ENCODE measurements at places on chromosomes 5 and 9. TPM values are rescaled to one million over a fixed set of nuclear protein-coding genes. Genes with fewer than 3 reads are reported as not detected.

The RLN2 gene
- 0.52 TPM for total RNA-seq

The IFNA2 gene
- not detected for total RNA-seq

DNA sequence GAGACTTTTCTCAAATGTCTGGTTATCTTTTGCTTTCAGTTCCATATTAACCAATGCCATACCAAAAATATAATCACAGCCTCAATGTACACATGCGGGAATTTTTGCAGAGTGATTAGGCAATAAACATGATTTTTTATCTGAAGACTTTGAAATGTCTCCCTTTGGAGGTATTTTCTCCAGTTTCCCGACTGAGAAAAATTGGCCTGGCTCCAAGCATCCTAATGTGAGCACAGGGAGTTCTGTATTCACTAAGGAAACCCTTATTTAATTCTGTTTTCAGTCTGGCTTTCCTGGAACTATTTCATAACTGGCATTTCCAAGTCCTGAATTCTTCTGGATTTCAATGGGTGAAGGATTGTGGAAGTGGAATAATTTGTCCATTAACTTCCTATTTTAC lies 8.5 kb downstream of the HCN1 start:
- H3K4me3 ChIP-seq = no peak overlapping the region
- H3K36me3 ChIP-seq = no peaks in the 10 kb centered on the region
- H3K27me3 ChIP-seq = no peaks in the 10 kb centered on the region
- H3K4me1 ChIP-seq = no peaks in the 10 kb centered on the region
- no peak overlapping the region for H3K27ac ChIP-seq

- no peaks in the 10 kb centered on the region for H3K27me3 ChIP-seq
- no peaks in the 10 kb centered on the region for H3K4me1 ChIP-seq
Observed at GRCh38 chr9:16598316-16598715, 272.2 kb downstream of the BNC2 start.

DNA sequence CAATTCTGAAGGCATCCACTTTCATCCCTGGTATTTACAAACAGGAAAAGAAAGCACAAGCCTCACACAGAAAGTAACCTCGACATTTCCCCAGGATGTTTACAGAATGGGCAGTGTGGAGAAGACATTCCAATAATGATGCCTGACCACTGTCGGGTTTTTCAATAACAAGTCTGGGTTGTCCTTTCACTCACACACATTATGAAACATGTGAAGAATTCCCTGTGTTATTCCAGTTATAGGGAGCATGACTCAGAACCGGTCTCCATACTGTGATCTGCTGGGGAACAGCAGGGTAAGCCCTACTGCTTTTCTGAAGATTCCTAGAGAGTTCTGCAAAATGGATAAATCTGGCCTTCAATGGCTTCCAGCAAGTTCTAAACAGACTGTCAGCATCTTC lies 155.3 kb downstream of the ADAMTS12 start:
- peak overlapping the region; percentile 62 for H3K27ac ChIP-seq
- peak; percentile 94 for DNase-seq
- no peaks in the 10 kb centered on the region for H3K27me3 ChIP-seq
- no peak overlapping the region for H3K4me3 ChIP-seq
- H3K4me1 ChIP-seq = peaks cover 34% of the 10 kb centered on the region

- peak within 1 kb of the TSS; percentile 39 for H3K4me3 ChIP-seq
- H3K27ac ChIP-seq = no peak within 1 kb of the TSS
- no peaks in the 10 kb centered on the region for H3K4me1 ChIP-seq
- H3K27me3 ChIP-seq = peaks cover 39% of the 10 kb centered on the region
Observed at GRCh38 chr5:178590141-178590923, at the start of gene COL23A1. Gene COL23A1, minus strand, starts transcription at chr5:178590393.

DNA sequence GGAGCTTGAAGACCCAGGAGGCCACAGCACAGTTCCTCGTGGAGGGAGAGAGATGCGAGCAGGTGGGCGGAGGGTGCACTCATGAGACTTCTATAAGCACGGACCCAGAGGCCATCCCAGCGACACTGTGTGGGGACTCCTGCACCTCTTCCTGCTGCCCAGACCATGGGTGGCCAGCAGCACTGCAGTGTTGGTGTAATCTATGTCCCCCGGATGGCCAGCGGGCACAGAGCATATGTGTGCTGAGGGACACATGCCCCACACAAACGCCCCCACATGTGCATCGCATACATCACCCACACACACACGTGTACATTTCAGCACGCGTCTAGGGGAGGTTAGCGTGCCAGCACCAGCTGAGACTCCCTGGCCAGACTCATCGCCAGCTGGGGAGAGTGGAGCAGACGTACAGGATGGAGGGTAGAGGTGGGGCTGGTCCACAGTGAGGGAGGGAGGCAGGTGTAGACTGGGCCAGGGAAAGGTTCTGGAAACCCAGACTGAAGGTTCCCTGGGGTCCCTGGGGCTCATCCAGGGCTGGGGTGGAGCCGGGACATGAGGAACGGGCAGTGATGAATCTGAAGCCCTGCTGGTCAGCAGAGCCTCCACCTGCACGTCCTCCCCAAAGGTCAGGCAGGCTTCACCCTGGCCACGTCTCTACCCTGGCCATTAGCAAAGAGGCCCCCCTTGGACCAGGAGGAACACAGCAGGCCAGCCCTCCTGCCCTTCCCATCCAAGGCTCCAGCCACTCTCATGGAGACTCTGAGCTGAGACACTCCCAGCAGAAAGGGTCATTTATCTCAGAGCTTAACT lies 27.6 kb downstream of the ADAMTS2 start:
- no peak overlapping the region for H3K27ac ChIP-seq
- DNase-seq = no peak
- H3K4me3 ChIP-seq = no peak overlapping the region
- H3K4me1 ChIP-seq = peaks cover 5% of the 10 kb centered on the region

- peaks cover 45% of the 10 kb centered on the region for H3K4me1 ChIP-seq
- H3K4me3 ChIP-seq = no peak overlapping the region
- H3K27ac ChIP-seq = peak overlapping the region; percentile 31
Observed at GRCh38 chr9:16516891-16517290, 353.6 kb downstream of the BNC2 start.

GRCh38 chr5:155402927-155403640 lies 389.5 kb downstream of the KIF4B start:
- no peaks in the 10 kb centered on the region for H3K27me3 ChIP-seq
- no peaks in the 10 kb centered on the region for H3K36me3 ChIP-seq
- no peak overlapping the region for H3K27ac ChIP-seq
- H3K4me3 ChIP-seq = no peak overlapping the region

DNA sequence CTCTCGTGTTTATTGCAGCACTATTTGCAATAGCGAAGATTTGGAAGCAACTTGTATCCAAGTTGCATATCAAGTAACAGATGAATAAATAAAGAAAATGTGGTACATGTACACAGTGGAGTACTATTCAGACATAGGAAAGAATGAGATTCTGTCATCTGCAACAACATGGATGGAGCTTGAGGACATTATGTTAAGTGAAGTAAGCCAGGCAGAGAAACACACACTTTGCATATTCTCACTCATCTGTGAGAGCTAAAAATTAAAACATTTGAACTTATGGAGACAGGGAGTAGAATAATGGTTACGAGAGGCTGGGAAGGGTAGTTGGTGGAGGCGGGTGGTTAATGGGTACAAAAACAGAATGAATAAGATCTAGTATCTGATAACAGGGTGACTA lies 56.3 kb downstream of the COX7C start:
- no peak for DNase-seq
- H3K4me1 ChIP-seq = no peaks in the 10 kb centered on the region
- no peak overlapping the region for H3K4me3 ChIP-seq

- H3K27ac ChIP-seq = no peak overlapping the region
- H3K4me1 ChIP-seq = no peaks in the 10 kb centered on the region
- no peak overlapping the region for H3K4me3 ChIP-seq
Observed at GRCh38 chr5:180180421-180180820, 28.6 kb downstream of the RASGEF1C start.

GRCh38 chr5:174327317-174327864 lies 281.9 kb downstream of the NSG2 start:
- H3K4me3 ChIP-seq = no peak overlapping the region
- H3K36me3 ChIP-seq = no peaks in the 10 kb centered on the region
- peaks cover 12% of the 10 kb centered on the region for H3K4me1 ChIP-seq

The F2RL2 gene
- 26.0 TPM for total RNA-seq

DNA sequence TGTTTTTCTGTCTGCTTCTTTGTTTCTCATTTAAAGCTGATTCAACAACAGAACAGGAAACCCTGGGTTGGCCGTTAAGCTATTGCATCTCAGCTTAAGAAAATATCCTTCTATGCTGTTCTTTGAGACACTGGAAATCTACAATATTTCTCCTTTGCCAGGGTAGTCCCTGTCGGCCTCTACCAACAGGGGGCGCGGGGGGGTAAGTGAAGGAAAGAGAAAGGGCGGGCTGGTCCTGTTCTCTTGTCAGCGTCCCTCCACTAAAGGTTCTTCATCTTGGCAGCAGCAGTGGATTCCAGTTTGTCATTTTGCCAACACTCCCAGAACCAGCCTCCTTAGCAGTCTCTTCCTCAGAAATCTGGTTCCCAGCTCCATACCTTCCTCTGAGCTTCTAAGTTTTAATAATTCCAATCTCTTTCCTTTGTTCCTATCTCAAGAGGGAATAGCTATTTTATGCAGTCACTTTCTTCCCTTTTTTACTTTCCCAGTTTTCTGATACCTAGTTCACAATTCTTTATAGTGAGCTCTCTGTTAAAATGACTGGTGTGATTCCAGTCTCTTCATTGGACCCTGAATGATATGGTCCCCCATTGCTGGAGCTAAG lies 222.3 kb downstream of the GLIS3 start:
- no peaks in the 10 kb centered on the region for H3K36me3 ChIP-seq
- H3K27ac ChIP-seq = peak overlapping the region; percentile 14
- H3K27me3 ChIP-seq = no peaks in the 10 kb centered on the region
- no peak overlapping the region for H3K4me3 ChIP-seq
- DNase-seq = peak; percentile 61

DNA sequence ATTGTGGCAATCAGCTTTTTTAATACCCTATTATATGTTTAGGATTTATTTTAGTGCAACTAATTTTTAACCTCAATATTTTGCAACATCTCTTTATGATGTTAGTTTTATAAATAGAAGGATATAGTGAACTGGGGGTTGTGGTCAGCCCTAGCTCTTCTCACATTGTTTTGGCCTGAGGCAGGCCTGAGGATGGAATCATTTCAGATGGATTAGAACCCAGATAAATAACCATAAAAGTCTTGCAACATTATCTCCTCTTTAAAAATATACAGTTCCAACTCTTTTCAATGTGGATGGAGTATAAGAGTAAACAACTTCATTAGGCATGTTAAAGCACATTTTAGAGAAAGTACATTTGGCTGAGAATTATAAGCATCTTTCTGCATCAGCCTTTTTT lies 522.7 kb downstream of the NR2F1-AS1 start:
- no peaks in the 10 kb centered on the region for H3K27me3 ChIP-seq
- H3K4me1 ChIP-seq = no peaks in the 10 kb centered on the region
- no peak overlapping the region for H3K27ac ChIP-seq

The PKD2L2 gene
- not detected for total RNA-seq

The EPB41L4B gene
- total RNA-seq = 2.0 TPM

DNA sequence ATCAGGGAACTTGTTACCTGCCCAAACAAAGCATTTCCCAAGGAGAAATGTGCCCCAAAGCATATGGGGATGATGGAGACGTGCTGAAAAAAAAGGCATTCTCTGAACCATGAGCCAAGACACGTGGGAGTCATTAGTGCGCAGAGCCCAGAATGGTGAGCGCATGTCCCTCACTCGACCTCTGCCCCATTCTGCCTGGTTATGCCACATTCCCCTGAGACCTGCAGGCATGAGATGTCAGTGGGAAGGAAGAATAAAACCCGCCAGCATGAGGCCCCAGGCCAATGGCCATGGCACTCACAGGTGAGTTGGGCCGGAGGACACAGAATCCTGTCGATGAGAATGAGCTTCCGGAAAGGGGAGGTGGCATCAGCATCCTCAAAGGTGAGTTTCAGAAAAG lies 228.9 kb downstream of the CDK5RAP2 start:
- H3K27ac ChIP-seq = no peak overlapping the region
- H3K36me3 ChIP-seq = no peaks in the 10 kb centered on the region
- no peak for DNase-seq
- no peak overlapping the region for H3K4me3 ChIP-seq
- no peaks in the 10 kb centered on the region for H3K27me3 ChIP-seq
- no peaks in the 10 kb centered on the region for H3K4me1 ChIP-seq

The PCDHA2 gene
- 2.5 TPM for total RNA-seq

DNA sequence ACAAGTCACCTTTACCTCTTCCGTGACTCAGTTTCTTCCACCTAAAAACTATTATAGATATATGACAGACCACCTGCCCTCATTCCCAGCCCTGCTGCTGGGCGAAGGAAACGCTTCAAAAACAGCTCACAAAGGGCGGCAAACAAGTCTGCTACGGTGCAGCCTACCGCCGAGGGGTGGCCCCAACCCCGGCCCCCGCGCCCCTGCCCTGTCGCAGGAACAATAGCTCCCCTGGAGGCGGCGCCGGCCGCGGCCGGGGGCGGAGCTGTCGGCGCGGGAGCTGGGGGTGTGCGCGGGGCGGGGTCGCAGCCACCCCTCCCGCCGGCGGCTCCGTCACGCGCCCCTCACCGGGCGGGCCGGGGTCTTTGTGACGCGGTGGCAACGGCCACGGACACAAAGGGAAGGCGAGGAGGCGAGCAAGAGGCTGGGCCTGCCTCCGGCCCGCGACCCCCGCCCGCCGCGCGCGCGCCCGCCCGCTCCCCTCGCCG lies at the start of gene TMEFF1:
TSS of gene TMEFF1 (plus strand) at position 362 of the 488 bp plus-strand sequence. CDS start 396 bp downstream, outside the sequence.
- H3K4me1 ChIP-seq = no peaks in the 10 kb centered on the region
- H3K27me3 ChIP-seq = no peaks in the 10 kb centered on the region
- H3K4me3 ChIP-seq = peak within 1 kb of the TSS; percentile 60
- peak; percentile 9 for DNase-seq
- H3K27ac ChIP-seq = no peak within 1 kb of the TSS
- H3K36me3 ChIP-seq = no peaks in the 10 kb centered on the region

- H3K4me1 ChIP-seq = peaks cover 38% of the 10 kb centered on the region
- peak overlapping the region; percentile 85 for H3K27ac ChIP-seq
- H3K36me3 ChIP-seq = no peaks in the 10 kb centered on the region
- H3K4me3 ChIP-seq = no peak overlapping the region
- no peaks in the 10 kb centered on the region for H3K27me3 ChIP-seq
- peak; percentile 39 for DNase-seq
Observed at GRCh38 chr5:120609570-120609969, 145.5 kb downstream of the PRR16 start.

DNA sequence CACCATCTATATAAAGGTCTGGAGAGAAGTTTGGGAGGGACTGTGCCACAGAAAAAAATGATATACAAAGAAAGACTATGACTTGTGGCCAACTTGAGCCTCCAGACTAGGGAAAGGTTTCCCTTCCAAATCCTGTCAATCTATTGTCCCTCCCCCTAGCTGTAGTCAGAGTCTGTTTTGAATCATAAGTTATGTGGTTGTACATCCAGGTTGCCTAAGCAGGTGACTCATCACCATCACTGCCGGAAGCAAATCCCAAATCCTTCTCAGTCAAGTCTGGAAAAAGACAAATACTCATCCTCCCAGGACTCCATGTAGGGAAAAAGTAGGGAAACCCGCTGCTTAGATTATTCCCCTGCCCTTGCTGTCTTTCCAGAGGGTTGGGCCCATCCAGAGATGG lies 235.7 kb downstream of the CDK5RAP2 start:
- peak; percentile 80 for DNase-seq
- H3K27me3 ChIP-seq = no peaks in the 10 kb centered on the region
- H3K4me1 ChIP-seq = peaks cover 7% of the 10 kb centered on the region
- H3K36me3 ChIP-seq = no peaks in the 10 kb centered on the region
- H3K4me3 ChIP-seq = no peak overlapping the region

The RNF183 gene
- total RNA-seq = not detected

GRCh38 chr9:137045294-137046087 lies 486 bp downstream of the NPDC1 start:
- peak; percentile 34 for DNase-seq
- H3K27ac ChIP-seq = no peak overlapping the region
- no peaks in the 10 kb centered on the region for H3K36me3 ChIP-seq
- H3K27me3 ChIP-seq = peaks cover 11% of the 10 kb centered on the region
- peak overlapping the region; percentile 65 for H3K4me3 ChIP-seq
- peaks cover 16% of the 10 kb centered on the region for H3K4me1 ChIP-seq

The ANKRD31 gene
- total RNA-seq = 0.07 TPM

All from astrocyte (in vitro differentiated cells and primary cell).